AG04450 (cell line): ENCODE measurements at places on chromosomes 7 and 10.
A peak's percentile ranks its signal among the peaks of the same experiment; 100 is the strongest.

DNA sequence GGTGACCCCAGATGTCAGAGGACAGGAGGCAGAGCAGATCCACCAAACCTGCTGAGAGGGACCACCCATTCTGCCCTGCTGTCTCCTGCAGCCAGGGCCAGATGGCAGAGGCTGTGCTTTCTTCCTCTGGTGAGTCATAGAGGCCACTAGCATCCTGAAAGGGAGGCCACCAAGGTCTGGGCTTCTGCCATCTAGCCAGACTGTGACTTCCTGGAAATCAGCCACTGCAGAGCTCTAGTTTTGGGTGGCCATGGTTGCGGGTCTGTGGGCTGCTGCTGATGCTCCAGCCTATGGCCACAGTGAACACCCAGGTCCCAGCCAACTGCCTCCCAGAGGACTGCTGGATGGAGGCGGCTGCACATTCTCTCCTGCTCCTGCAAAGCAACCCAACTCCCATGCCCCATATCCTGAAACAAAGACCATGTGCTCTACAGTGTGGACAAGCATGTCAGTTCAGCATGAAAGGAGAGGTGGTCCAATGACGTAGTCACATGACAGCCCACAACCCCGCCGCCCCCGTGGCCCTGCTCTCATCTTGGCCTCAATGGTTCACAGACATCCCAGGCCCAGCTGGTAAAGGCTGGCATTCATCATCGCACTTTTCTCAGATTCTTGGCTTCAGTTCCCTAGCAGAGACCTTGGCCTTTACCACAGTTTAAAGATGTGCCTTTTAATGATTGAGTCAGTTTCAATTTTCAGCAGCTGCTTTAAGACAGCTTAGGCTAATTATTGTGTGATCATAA lies 73.9 kb upstream of the CXCL12 start:
- DNase-seq: no peak

GRCh38 chr10:95697429-95697828 lies 3.7 kb upstream of the TCTN3 start:
- no peak for DNase-seq

DNA sequence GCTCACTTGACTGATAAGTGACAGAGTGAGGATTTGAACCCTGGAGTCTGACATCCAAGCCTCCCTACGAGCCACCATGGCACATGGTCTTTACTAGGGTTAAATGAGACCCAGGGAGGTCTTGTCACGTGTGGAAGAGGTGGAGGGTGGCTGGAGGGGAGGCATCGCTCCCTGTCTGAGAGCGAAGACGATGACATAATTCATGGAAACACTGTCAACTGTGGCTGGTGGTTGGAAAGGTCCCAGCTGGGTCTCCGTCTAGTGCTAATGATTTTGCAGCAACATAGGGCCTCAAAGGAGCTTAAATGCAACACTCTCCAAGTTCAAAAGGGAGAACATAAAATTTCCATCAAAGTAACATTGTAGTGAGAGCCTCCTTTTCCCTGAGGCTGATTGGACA lies 99.9 kb upstream of the BAIAP2L1 start:
- no peak for DNase-seq

DNA sequence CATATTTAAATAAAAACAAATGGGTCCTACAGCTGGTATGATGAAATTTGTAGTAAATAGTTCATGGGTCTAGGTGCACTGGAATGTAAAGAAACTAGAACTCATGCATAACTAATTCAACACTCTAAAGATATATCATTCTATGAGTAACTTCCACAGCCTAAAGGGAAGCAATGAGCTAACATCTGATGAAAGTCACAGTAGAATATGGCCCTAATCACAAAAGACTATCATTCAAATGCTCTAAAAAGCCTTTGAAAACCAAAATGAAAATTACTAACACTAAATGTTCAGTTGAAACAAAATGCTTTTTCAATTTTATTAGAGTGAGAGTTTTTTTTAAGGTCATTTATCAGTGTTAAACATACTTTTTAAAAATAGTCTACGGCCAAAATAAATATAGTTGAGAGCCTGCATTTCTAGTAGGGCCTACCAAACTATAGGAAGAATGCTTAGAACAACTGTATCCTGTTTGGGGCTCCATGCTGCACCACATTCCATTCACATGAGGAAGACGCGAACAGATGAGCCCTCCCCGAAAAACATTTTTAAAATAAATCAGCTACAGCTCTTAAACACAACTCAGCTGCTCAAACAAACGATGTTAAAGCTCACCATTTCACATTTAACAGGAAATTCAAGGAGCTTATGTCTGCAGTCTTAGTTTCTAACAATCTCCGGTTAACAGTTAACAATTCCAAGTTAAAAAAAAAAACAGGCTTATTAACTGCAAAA lies 134.5 kb downstream of the NRBF2 start:
- peak; percentile 79 for DNase-seq

- no peak for DNase-seq
Observed at GRCh38 chr7:116705419-116705818, 33.4 kb downstream of the MET start.

GRCh38 chr7:127710635-127711034 lies 58.6 kb downstream of the SND1 start:
- DNase-seq: no peak

DNA sequence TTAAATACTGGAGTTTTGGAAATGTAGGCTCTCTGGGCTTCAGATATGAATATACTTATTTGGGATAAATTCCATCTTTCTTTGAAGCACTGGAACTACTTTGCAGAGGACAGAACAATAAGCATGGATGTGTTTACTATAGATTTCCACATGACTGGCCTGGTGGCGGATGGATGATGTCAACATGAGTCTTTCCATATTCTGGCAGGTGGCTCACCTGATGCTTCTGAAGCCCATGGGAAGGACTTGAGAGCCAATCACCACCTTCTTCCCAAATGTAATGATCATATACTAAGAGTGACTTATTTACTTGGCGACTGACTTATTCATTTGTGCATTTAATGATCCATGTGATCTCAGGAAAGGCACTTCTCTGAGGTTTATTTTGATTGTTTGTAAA lies 110.5 kb downstream of the FANK1 start:
- DNase-seq: no peak

DNA sequence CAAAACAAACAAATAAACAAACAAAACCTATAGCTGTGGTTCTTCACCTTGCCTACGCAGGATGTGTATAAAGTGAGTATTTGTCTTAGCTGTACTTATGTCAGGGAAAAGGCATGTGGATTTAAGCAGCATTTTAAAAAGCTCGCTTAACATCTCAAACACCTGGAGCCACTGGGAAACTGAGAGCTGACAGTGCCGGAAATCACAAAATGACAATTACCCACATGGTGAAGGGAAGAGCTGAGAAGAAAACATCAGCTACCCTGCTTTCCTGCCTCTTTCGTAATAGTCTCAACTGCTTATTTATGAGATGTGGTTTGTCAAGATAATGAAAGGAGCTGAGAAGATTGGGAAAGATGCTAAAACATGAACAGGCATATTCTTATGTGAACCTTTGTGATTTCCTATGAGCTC lies 31.1 kb upstream of the MSMB start:
- DNase-seq: no peak

DNA sequence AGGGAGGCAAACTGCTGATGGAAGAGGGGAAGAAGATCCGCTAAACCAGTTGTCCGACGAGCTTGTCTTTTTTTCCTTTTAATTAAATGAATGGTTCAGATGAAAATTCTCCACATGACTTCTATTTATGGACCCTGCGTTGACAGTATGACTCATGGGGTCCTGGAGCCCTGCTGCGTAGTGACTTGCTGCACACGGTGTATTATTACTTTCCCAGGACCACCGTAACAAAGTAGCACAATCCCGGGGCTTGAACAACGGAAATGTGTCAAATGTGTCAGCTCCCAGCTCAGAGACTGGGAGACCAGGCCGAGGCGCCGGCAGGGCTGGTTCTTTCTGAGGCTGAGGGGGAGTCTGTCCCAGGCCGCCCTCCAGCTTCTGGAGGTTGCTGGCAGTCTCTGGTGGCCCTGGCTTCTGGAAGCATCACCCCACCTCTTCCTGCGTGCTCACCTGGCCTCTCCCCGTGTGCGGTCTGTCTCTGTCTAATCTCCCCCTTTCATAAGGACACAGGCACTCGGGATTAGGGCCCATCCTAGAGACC lies 33.8 kb upstream of the MNX1 start:
- DNase-seq: no peak

DNA sequence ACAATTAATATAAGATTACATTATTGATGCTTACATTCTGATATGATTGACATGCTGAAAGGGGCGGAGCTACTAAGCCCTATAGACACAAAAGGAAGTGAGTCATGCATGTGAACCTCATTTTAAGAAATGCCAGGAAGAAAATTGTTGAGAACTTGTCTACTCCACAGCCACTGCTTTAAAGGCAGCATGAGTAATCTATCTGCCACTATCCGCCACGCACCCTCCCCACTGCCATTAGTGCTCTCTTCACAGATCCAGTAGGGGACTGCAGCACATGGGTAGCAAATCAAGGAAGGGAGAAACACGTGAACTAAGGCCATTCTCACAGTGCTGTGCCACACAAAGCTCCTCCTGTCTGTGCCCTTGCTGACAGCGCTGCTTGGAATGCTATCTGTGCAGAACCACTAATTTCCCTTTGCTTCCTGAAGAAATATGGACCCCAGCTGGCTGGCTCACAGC lies 524.8 kb downstream of the GRM8 start:
- no peak for DNase-seq

- DNase-seq: no peak
Observed at GRCh38 chr10:98338318-98338717, 70.3 kb upstream of the LOXL4 start.

DNA sequence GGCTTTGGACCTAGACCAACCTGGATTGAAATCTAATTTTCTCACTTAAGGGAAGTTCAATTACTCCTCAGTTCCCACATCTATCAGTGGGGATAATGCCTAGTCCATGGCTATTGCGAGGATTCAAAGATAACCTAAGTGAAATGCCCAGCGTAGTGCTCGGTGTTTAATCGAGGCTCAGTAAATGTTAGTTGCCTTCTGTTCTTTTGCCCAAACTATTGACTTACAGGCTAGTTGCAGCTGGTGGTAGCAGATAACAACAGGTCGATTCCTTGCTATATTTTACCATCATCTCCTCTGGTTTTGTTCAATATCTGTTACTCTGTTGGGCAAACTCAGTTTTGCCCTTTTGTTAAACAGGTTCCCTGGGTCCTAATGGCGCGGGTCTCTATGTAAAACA lies 22.8 kb downstream of the DNAH11 start:
- DNase-seq: no peak

- no peak for DNase-seq
Observed at GRCh38 chr7:4131063-4131462, 551.0 kb upstream of the FOXK1 start.

- DNase-seq: no peak
Observed at GRCh38 chr10:88113232-88113631, 249.8 kb downstream of the PTEN start.

DNA sequence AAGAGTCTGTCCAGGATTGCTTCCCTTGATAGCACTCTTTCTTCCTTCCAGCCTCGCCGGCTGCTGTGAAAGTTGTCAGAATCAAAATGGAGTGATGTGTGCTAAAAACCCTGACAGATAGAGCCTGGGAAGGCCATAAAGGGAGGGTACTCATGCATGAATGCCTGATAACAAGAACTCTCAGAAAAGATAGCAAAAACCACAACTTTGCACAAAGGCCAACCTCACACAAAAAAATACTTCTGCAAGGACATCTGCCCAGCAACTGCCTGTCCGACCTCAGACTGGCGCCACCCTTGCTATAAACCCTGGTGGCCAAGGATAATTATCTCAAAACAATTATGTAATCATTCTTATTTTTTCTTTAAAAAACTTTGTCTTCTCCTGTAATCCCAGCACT lies 133.2 kb upstream of the SVIL start:
- no peak for DNase-seq

DNA sequence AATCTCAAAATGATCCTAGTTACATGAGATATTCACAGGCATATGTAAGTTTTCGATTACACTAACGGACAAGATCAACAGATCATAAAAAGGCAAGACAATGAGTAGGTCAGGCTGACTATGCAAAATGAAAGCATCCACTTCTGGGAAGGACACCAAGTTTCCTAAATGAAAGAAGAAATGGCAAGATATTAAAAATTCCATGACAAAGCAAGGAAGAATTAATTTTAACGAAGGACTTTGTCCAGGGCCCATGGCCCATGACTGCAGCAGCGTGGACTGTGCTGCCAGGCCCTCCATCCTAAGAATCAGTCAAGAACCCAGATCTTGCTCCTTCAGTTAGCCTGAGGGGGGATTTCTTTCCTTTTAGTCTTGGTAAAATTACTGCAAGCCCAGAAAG lies 182.4 kb upstream of the FRMD4A start:
- DNase-seq: no peak

GRCh38 chr7:27435461-27435860 lies 192.9 kb downstream of the EVX1 start:
- peak; percentile 16 for DNase-seq

DNA sequence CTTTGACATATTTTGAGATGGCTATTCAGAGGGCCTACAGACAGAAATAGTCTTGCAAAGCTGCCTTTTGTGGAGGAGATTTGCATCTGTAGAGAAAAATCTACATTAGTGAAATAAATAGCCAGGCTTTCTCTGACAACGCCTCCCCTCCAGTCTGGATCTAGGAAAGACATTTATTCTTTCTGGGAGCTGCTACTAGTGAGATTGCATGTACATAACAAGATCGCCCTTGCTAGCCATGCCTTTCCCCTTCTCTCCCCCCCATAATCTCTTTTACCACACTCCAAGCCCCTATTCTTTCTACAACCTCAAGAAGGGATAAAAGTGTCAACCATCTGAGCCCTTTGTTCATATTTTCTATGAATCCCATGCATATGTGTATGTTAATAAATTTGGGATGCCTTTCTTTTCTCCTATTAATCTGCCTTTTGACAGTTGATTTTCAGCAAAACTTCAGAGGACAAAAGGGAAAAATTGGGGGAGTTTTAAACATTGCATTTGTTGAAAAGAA lies 194.2 kb downstream of the SNX13 start:
- DNase-seq: no peak

DNA sequence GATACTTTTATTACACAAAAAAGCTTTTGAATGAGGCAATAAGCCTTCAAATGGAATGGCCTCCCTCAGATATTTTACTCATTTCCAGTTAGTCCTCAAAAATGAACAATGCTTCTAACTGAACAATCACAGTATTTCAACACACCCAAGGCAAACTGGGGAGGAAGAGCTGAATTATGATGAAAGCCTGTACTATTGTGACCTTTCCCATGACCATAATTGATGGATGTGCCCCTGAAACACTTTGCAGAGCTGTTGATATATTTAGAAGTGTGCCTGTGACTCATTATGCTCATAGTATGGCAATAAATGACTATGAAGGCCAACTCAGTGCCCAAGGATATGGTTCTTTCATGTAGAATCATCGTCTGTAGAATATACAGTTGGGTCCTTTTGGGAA lies 248.1 kb downstream of the AHR start:
- no peak for DNase-seq

GRCh38 chr7:40057292-40057691 lies 77.1 kb downstream of the MPLKIP start:
- no peak for DNase-seq
